Left kidney (tissue), 8 donors: ENCODE measurements at places on chromosomes 3 and 15. TPM values are rescaled to one million over a fixed set of nuclear protein-coding genes. Genes with fewer than 3 reads are reported as not detected.

DNA sequence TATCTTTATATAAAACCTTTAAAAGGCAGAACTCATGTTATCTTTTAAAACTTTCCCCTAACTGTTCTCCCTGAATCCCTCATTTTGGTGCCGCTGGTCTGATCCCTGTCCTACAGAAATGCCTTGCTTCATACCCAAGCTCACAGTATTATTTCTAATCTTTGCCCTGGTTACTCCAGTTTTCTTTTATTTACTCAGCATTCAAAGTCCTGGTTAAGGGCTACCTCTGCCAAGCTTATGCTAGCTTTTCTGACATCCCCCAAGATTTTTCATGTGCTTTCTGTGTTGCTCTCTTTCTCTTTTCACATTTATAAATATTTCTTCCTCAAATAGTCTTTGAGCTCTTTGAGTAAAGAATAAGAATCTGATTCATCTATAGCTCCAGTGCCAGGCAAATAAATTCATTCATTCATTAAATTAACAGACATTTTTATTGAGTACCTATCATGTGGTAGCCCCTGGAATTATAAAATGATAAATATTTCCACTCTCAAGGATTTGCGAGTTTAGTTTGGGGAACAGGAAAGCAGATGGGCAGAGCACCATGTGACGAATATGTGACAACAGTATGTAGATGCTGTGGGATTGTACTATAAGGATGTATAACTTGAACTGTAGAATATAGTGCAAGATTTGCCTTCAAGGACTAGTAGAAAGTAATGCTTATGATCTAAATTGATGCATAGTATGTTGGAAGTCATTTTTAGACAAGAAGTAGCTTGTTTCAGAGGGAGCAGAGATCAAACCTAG, 247.5 kb downstream of the LPP start:
- no peak for DNase-seq

Gene CYP8B1
- 1.3 TPM for polyA plus RNA-seq

Gene AGTR1
- polyA plus RNA-seq = 19.2 TPM

DNA sequence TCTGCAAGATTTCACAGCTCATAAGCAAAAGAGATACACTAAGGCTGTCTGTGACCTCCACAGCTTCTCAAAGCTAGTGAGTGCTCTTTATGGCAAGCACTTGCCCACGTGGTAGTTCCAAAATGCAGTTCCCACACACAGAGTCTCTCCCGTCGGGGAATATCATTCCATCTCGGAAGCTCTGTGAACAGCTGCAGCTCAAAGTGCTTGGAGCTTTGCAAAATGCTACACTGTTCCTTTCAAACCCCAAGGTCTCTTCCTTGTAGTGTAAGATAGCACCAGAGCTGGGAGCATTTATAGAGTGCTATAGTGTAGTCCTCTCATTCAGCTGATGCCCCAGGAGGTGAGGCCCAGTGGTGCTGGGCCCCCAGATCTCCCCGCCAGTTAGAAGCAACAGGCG, 36.1 kb downstream of the ST6GAL1 start:
- no peak for DNase-seq

DNA sequence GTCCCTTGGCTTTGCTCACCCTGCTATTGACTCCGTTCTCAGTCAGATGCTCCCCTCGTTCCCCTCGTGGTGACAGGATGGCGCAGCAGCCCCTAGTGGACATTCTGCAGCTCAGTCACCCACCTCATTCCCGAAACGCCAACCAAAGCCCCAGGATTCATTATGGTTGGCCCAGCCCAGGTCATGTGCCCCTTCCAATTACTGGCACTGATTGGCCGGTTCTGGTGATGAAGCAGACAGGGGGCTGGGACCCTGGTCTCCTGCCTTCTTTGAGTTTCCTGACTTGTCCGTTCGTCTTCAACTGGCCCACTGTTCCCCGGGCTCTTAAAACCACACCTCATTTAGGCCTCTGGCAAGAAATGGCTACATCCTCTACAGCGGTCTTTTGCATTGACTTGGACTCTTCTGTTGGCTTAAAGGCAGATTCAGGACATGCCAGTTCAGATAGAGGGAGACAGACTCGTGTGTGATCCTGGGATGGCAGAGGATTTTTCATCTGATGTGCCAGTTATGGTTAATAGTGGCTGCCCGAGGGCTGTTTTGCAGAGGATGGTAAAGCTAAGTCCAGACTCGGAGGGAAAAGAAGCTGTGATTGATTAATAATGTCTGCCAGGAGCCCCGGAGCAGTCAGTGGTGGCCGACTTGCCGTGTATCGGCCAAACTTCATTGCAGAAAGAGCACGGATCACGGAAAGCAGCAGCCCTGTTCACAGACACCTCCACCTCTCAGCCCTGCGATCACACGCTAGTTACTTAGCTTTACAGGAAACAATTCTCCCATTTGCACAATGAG, 37.8 kb downstream of the LSM3 start:
- DNase-seq = peak; percentile 82

Gene STAB1
- polyA plus RNA-seq = 37.6 TPM

DNA sequence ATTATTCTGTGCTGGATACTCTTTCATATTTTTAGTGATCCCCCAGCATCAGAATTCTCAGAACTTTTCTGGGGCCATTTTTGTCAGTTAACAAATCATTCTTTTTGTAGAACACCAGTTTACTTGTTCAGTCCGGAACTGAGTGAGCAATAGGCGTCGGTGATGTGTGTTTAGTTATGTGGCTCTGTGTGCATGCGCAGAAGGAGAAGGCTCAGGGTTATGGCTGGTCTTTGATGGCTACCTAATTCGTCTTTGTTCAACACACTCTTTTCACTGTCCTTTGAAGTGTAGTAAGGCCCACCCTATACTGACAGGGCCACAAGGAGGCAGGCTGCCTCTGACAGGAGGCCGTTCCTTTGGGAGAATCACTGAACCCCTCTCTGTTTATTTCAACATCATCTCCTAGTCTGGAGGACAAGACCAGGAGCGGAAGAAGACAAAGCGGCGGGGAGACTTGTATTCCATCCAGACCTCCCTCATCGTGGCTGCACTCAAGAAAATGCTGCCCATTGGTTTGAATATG, 158.2 kb upstream of the CHRM5 start:
- DNase-seq = no peak

- DNase-seq = no peak
Observed at GRCh38 chr3:150771600-150771999, 8.6 kb upstream of the SIAH2 start.

GRCh38 chr3:77001062-77001701, 38.7 kb upstream of the ROBO2 start:
- DNase-seq = no peak

GRCh38 chr3:172102123-172102882, 62.9 kb downstream of the FNDC3B start:
- DNase-seq = no peak

Gene ILDR1
- 7.4 TPM for polyA plus RNA-seq

- DNase-seq = no peak
Observed at GRCh38 chr3:151225040-151225975, 22.3 kb upstream of the GPR171 start.

DNA sequence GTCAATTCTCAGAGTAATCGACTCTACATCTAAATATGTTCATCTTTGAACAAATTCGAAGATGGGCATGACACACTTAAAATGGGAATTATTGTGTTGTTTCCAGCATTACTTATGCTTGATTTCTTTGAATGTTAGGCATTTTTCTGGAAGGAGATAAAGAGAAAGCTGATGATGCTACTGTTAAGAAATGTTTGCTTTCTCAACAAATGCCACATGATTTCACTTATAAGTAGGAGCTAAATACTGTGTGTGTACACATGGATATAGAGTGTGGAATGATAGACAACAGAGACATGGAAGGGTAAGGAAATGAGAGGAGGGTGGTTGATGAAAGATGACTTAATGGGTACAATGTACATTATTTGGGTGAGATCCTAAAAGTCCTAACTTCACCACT, 400.9 kb downstream of the TBL1XR1 start:
- DNase-seq = no peak

DNA sequence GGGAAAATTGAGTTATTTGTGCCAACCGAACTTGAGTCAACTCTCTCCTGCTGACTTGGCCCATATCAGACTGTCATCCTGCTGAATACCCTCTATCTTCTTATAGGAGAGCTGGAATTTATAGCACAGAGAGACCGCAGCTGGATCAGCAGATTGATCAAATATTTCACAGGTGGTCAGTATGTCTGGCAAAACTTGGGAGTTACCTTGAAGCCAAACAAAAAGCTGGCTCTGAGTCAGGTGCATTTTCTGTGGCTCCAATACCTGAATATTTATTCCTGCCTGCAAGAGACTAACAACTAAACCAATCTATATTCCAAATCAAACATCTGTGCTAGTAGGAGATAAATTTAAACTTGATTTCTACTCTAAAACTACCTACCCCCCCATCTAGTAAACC, 752.1 kb upstream of the ALCAM start:
- DNase-seq = no peak

DNA sequence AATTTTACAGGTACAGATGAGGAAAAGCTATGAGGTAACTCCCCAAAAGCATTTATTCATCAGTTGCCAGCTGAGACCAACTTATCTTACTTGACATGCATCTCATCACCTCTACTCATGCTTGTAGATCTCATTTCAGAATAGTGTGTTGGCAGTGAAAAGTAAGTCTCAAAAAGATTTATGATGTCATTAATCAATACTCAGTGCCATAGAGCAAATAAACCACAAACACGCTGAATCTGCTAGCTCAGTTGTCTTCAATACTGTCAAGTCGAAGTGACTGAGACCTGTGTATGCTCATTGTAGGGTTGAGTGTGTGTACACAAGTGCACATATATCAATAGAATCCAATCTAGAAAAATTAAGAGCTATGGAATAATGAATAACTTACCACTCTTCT, 413.5 kb downstream of the CNTN3 start:
- DNase-seq = no peak

DNA sequence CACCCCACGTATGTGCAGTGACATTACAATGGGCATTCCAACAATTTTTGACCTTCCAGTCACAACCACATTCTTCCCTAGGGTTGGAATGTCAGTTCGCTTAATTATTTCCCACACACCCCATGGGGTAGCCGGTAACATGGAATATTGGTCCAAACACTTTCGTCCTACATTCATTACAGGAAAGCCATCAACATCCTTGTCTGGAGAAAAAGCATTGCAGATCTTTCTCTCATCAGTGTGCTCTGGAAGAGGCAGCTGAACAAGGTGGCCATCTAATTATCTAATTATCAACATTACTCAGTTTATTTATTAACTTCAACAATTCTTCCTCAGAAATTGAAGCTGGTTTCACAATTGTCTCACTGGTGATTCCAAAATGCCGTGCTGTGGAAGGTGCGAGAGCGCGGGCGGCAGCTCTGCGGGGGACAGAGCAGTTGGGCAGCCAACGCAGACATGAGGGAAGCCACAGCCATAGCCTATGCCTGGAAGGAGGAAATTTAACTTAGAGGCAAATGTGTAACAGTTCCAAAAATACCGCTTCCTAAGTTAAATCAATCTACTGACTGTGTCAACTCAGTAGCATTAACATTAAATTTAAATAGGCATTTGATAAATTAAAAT, 1158.9 kb upstream of the EPHA6 start:
- no peak for DNase-seq

- no peak for DNase-seq
Observed at GRCh38 chr3:134229038-134229437, 21.6 kb downstream of the RYK start.

Gene SLC2A2
- polyA plus RNA-seq = 19.5 TPM

- DNase-seq = no peak
Observed at GRCh38 chr3:147518465-147518864, 109.3 kb downstream of the ZIC1 start.

DNA sequence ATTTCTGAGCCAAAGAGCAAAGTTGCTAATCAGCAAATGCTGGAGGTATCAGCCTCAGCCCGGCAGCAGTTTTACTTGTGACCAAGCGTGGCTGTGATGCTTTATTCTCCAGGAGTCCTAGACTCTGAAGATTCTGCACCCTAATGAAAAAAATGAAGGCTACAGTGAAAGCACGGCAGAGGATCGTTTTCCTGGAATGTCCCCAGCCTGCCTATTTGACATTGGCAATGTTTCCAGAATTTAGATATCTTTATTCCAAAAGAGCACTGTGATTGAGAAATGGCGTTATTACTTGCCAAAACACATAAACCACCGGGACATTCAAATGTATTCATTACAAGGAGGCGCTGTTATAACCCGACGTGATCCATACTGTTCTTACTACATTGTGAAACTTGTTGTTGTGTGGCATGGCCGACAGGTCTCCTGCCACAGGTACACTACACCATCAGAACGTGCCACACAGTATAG, 263.8 kb downstream of the SLCO3A1 start:
- DNase-seq = no peak

Gene GOLGA6A
- 0.27 TPM for polyA plus RNA-seq

Gene KCNMB2
- 25.2 TPM for polyA plus RNA-seq

Gene TAGLN3
- polyA plus RNA-seq = 2.3 TPM

GRCh38 chr3:137264843-137265330, 307.1 kb downstream of the IL20RB start:
- DNase-seq = no peak

Gene CELF6
- polyA plus RNA-seq = 5.1 TPM

DNA sequence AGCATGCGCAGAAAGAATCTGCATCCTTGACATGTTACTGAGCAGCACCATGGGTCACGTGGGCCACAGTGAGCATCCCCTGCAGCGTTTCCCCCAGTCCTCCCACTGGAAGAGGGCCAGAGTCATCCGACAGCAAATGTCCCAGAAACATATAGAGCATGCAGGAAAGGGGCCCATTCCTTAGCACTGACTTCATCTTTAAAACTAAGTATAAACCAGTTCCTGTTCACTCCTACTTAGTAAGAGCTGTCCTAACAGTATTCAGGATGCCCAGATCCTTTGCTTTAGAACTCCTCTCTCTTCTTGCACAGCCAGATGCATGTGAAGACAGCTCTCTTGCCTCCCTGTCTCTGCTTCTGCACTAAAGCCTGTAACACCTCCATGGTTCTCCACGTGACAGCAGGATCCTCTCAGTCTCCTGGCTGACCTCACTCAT, 79.3 kb upstream of the OXTR start:
- no peak for DNase-seq

Gene ZNF662
- polyA plus RNA-seq = 51.6 TPM

Gene CD200
- polyA plus RNA-seq = 41.6 TPM

GRCh38 chr15:85495096-85495495, 114.7 kb downstream of the AKAP13 start:
- peak; percentile 60 for DNase-seq

- DNase-seq = peak; percentile 37
Observed at GRCh38 chr3:15796771-15797641, 773 bp downstream of the ANKRD28 start.

- no peak for DNase-seq
Observed at GRCh38 chr3:194261581-194262063, 89.5 kb downstream of the CPN2 start.

DNA sequence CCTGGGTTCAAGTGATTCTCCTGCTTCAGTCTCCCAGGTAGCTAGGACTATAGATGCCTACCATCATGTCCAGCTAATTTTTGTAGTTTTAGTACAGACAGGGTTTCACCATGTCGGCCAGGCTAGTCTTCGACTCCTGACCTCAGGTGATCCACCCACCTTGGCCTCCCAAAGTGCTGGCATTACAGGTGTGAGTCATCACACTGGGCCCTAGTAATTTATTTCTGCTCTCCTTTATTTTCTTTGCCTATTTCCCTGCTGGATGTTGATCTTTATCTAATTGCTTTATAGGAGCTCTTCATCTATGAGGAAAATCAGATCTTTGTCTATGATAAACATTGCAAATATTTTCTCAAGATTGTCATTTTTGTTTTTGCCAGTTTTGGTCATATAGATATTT, 31.7 kb downstream of the UQCC5 start:
- no peak for DNase-seq

- DNase-seq = no peak
Observed at GRCh38 chr15:62365795-62366442, 200.8 kb upstream of the C2CD4B start.

- DNase-seq = no peak
Observed at GRCh38 chr3:35944926-35945710, 305.8 kb downstream of the ARPP21 start.
